ENCODE measurements at places on chromosomes 4 and X.

DNA sequence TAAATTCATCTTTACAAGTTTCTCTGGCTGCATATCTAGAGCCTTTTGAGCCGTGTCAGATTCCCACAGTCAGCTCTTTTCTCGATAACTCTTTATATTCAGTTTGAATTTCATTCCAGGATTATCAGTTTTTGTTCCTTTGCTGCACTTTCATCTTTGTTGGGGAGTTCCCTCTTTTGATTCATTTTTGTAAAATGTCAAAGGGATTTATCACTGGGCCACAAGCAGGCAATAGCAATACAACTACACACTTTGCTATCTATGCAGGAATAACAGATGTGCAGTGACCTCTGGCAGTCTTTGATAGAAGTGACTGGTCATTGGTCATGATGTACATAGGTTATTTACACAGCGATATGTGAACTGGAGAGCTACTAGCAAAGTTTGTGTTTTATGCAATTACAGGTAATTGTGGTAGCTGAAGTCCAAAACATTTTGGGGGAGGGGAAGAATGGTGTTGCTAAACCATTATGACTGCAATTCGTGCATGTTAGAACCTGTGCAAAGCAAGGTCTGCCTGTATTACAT lies 43.8 kb downstream of the HPGDS start:
- no peak for DNase-seq

GRCh38 chr4:96120206-96120605 lies 280.3 kb downstream of the PDHA2 start:
- no peak for DNase-seq

GRCh38 chrX:31609130-31609529 lies 537.3 kb upstream of the FTHL17 start:
- DNase-seq, result no peak

- no peak for DNase-seq
These were observed 20.7 kb downstream of the ZNF280C start for GRCh38 chrX:130247996-130248395.

GRCh38 chrX:118772051-118772450 lies 44.6 kb downstream of the IL13RA1 start:
- DNase-seq, result no peak

DNA sequence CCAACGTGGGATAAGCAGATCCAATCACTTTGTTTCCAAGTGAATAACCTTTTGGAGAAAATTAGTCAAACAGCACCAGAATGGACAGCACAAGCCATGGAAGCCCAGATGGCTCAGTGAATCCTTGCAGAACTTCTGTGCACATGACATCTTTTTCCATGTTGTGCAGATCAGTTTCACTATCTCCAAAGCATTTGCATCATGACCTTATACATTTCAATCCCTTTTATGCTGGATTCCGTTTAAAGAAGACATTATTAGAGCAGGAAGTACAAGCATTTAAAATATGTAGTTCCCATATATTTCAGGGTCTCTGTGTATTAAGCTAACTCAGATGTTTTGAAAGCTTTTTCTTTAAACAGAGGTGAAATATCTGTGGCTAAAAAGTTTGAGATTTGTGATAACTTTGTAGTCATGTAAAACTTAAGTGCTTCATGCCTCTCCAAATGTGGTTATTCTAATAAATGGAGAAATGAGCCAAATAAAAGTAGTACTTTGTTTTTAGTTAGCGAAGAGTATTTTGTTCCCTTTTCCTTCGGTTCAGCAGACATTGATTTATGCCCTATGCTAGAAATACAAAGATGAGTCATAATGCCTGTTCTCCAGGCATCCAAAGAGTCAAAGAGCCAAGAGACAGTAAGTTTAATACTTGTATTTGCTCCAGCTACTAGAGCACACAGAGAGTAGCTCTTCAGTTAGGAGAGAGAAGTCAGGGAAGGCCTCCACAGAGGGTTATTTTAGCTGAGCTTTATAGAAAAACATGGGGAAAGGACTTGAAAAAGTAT lies 39.0 kb downstream of the PLAC8 start:
- no peak for DNase-seq

DNA sequence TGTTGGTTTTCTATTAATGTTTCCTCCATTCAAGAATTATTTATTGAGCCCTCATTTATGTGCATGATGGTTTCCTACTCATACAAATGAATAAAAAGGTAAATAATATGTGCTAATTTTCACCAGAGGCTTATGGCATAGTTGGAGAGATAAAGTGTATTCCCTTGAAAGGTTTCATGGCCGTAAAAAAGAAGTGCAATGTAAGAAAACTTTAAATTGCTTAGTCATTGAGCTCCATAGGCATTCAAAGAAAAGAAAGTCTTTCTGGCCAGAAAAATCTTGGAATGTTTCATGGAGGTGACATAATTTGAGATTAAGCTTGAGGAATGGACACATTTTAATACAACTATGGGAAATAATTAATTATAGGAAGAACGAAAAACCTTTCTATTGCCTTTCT lies 8.7 kb downstream of the KLHL4 start:
- DNase-seq, result no peak

DNA sequence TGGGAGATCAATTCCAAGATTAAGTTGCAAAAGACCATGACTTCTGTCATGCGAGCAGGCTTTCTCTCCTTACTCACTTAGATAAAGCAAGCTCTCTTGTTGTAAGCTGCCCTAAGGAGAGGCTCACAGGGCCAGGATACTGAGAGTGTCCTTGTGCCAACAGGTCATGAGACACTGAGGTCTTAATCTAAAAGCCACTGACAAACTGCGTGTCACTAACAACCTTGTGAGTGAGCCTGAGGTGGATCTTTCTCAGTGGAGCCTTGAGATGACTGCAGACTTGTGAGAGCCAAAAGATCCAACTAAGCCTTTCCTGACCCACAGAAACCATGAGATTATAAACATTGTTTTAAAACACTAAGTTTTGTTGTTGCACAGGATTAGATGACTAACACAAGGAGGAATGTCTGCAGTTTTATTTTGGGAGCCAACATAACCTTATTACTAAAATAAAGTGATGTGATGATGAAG lies 170.5 kb downstream of the SLC39A8 start:
- DNase-seq, result no peak

DNA sequence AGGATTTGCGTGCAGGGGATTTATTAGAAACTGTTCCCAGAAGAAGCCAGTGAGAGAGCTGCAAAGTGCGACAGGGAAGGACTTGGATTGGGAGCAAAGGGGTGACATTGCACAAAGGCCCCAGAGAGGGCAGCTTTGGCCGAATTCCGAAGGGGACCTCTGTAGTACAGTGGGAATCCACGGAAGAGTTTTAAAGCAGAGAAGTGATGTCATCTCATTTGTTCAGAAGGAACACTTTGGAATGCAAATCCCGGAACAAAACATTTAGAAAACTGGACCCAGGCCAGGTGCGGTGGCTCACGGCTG lies 71.7 kb downstream of the FAM184B start:
- DNase-seq, result no peak

GRCh38 chrX:56728752-56729151 lies 291 bp upstream of the NBDY start:
- no peak for DNase-seq

- DNase-seq, result no peak
These were observed 69.3 kb upstream of the TTC29 start for GRCh38 chr4:147014946-147015345.

DNA sequence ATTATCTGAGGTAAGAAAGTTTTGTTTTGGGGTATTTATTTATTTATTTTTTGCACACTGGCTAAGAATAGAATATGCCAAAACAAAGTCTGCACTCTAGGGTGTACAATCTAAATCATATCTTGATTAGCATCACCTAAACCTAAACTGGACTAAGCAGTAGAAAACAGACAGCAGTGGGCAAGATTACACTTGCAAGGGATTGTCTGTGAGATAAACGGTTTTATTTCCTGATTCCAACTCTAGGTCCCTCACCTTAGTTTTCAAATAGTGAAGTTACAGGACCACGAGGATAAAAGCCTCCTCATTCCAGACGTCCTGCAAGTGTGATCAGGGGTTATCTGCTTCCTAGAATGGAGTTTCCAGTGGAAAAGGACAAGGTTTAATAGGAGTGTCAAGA lies 86.1 kb downstream of the SH3RF1 start:
- DNase-seq, result no peak

DNA sequence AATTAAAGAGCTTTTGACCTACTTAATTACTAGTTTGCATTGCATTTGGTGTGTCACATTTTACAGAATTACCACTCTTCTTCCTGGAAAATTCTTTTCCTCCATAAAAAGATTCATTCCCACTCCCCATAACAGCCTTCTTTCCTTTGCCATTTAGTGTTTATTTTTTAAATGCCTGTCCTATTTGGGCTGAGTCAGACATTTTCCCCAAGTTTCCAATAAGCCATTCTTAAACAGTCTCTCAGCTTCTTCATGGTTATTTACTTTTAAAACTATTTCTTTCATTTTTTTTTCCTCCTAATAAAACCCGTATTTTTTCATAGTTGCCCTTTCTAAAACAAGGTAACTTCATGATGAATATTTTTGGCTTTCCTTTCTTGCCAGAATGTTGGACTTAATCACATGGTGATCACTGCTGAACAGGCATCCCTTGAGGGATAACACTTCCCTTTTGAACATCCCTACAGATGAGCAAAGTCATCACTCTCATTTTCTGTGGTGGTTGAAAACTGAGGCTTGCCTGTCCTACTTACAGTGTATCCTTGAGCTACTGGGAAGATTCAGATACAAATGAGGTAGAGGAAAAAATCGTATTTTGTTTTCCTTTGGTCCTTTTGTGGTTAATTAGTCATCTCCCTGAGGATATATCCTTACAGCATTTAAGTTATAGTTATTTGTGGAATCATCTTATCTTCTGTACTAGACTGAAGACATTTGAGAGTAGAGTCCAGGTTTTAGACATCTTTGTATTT lies 520.5 kb upstream of the NR3C2 start:
- no peak for DNase-seq

GRCh38 chr4:57220734-57221133 lies 110.5 kb upstream of the IGFBP7 start:
- no peak for DNase-seq

DNA sequence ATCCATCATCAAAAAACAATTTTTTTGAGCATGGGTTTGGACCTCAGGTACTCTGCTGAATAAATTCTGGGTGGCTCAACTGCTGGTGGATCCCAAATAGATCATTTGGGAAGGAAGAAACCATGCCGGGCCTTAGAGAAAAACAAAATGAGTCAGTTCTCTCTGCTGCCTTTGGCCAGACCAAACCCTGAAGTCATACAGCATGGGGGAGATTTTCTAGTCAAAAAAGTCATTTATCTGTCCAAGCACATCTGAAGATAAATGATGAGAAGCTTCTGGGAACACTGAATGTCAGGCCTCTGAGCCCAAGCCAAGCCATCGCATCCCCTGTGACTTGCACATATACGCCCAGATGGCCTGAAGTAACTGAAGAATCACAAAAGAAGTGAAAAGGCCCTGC lies 261.4 kb downstream of the DHX15 start:
- DNase-seq, result no peak

- DNase-seq, result no peak
These were observed 177.8 kb upstream of the C1QTNF7 start for GRCh38 chr4:15250021-15250441.

DNA sequence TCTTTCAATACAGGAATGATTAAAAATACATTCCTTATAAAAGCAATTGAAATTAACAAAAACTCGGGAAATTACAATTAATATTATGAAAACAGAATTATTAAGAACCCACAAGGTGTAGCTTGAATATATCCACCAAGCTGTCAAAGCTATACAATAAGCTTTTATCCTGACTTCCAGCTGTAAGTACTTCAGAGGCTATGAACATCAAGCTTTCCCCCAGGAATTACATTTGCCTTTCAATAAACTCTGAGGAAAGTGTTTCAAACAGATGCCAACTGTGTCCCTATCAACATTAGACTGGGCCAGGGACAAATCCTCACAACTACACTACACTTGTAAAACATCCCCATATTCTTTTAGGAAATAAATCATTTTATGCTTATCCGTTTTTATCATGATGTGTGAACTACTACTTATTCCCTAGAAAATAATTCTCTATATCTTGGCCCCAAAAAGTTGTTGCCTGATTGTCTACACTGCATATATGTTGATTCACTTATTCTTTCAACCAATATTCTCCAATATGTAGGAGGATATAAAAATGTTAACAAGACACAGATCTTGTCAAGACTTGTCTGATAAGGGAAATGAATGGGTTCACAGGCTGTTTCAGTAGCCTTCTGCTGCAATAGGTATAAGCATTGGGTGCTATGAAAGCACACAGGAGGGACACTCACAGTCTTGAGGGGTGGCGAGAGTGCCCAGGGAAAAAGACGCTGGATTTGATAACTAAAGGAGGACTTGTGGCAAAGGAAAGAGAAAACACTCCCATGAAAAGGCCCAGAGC lies 494.1 kb downstream of the CENPC start:
- no peak for DNase-seq

GRCh38 chr4:158771776-158772175 lies 3.0 kb downstream of the FNIP2 start:
- DNase-seq, result no peak

DNA sequence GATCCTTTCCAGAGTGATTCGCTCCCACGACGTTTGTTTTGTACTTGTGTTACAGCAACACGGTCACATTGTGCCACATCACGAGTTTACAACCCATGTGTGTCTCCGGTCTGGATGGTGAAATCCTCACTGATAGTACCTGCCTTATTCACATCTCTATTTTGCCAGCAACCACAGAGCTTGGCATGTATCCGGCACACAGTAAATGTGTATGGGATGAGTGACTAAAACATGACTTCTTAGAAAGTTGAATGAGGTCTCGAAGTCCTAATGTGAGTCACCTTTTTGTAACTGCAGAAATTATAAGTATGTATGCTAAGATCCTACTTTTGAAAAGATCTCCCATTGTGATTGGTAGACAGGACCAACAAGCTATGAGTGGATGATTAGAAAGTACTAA lies 7.5 kb downstream of the STOX2 start:
- no peak for DNase-seq

GRCh38 chr4:166941629-166942028 lies 292.7 kb downstream of the SPOCK3 start:
- no peak for DNase-seq
